ENCODE measurements at places on chromosomes 7 and 10.

DNA sequence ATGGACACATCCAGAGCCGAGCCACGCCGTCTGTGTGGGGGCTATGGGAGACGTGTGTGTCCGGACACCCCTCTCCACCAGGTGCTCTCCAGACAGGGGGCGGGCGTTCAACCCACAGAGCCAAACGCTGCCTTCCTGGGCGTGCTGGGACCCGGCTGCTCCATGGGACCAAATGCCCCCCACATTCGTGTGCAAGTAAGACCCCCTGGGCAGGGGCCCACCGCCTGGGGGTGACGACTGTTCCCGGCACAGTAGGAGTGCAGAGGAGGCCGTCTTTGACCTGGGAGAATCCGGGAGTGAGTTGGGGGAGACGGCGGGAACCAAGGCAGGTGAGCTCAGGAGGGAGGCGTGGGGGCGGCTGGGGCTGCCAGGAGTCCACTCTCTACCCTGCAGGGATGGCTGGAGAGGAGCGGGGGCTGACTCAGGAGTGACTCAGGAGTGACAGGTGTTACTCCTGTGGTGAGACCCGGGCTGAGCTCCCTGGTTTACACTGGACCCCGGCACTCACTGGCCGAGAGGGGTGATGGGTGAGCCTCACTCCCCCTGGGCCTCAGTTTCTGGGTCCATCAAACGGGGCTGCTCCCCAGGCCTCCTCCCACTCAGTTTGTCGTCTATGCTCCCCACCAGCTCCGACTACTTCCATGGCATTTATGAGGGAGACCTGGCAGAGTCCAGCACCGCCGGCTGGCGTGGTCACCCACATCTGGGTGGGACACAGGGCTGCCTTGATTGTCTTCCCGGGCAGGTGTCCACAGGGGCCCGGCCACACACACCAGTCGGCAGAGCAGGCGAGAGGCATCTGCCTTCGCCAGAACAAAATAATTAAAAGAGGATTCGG is 95.0 kb downstream of the MICALL2 start:
- DNase-seq = no peak

GRCh38 chr7:98211676-98212531 is 665 bp downstream of the BHLHA15 start:
- no peak for DNase-seq

GRCh38 chr10:75814014-75814413 is 382.6 kb downstream of the LRMDA start:
- no peak for DNase-seq

DNA sequence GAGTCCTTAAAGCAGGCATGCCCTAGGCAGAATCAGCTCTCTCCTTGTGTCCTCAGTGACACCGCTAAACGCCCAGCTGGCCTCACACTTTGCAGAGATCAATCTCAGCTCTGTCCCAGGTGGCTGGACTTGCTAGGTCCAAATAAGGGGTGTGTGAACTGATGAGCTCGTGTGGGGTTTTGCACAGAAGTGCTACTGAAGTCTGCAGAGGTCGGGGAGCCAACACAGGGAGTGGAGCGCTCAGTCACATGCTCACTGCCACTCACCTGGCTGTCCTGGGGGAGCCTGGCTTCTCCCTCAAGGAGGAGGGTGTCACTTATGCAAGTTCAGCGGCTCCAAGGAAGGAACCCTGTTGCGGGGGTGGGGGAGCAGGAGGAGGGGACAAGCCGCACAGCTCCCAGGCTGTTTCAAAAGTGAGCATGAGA is 2.0 kb downstream of the ELN start:
- DNase-seq = no peak

- DNase-seq = no peak
Observed at GRCh38 chr7:30463405-30464145, 15.0 kb downstream of the NOD1 start.

GRCh38 chr10:132834891-132835847 is 49.2 kb upstream of the NKX6-2 start:
- DNase-seq = no peak

GRCh38 chr7:19113855-19114550 is 3.4 kb downstream of the TWIST1 start:
- DNase-seq = no peak

DNA sequence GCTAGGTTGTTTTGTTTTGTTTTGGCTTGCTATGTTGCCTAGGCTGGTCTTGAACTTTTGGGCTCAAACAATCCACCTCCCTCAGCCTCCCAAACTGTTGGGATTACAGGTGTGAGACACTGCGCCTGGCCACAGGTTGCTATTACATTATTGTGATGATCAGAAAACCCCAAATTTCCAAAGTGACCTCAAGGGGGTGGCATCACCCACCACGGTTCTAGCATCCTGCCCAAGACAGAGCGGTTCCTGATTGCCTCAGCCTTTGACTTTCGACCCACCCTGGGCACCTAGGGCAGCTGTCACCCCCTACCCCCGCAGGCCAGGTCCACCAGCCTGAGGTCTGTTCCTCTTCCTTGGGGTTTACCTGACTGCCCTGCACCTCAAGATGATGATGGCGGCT is 28.4 kb downstream of the SBDS start:
- DNase-seq = no peak

GRCh38 chr7:157404845-157405481 is 68.2 kb downstream of the DNAJB6 start:
- no peak for DNase-seq

DNA sequence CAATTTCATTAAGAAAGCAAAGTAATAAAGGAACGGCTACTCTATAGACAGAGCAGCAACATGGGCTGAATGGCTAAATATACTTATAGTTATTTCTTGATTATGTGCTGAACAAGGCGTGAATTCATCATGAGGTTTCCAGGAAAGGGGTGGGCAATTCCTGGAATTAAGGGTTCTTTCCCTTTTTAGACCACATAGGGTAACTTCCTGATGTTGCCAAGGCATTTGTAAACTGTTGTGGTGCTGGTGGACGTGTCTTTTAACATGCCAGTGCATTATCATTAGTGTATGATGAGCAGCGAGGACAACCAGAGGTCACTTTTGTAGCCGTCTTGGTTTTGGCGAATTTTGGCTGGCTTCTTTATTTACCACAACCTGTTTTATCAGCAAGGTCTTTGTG is 28.5 kb upstream of the ZMYND11 start:
- DNase-seq = no peak

GRCh38 chr7:11077816-11078215 is 104.1 kb downstream of the PHF14 start:
- no peak for DNase-seq

DNA sequence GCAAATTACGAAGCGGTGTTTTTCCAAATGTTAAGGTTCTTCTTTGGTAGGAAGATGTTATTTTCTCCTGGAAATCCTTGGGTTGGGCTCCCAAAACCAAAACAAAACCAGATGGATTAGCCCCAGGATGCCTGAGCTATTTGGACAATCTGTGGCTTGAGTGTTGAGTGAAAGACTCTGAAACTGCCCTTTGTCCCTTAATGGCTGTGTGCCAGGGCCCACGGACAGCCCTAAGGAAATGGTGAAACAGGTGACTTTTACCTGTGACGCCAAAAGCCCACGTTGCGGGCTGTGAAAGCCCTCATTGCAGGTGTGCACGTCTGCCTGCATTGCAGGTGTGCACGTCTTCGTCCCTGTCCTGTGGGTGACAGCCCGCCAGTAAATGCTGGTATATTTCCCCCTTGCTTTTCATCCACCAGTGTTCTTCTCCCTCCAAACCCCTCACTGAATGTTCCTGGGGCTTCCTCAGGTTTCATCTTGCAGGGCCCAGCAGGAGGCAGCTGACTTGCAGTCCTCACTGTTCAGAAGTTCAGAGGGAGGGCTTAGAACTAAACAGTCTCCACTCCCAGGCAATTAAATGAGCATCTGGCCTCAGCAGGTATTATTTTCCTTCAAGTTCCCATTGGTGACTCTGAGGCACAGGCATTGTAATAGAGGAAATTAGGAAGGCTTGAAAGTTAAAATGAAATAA is 10.7 kb downstream of the PFKP start:
- DNase-seq = no peak

- no peak for DNase-seq
Observed at GRCh38 chr7:6589151-6589828, 531 bp upstream of the INTS15 start.

- no peak for DNase-seq
Observed at GRCh38 chr7:36970551-36971514, 246.5 kb upstream of the AOAH start.

DNA sequence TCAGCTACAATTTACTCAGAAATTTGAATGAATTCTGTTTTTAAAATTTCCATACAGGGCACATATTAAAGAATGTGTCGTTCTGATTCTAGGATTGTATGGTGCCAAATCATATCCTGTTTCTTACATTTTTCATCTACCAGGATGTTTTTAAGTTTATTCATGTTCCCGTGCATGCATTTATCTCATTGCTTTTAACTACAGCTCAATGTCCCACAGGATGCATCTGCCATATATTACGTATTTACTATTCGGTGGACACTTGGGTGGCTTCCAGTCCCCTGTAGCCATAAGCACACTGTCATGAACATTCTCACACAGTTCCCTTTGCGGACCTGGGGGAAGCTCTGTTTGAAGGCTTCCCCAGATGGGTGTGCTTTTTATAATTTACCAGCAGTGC is 122.3 kb downstream of the CCDC71L start:
- DNase-seq = no peak

DNA sequence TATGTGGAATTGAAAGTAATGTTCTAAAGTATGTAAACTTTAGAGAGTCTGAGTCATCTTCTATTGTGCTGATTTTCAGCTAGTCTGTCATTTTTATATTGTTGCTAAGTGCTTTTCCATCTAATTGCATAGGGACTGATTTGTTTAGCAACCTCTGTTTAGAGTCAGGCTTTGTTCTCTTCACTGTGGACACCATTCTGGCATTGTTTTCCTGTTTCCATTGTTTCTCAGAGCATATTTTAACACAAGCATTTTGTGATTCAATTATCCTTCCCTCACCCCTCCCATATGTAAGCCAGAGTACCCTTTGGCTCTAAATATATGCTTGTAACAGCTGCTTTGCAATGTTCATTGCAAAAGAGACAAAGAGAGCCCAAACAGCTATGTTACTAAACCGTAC is 748.4 kb upstream of the PHF14 start:
- DNase-seq = no peak

DNA sequence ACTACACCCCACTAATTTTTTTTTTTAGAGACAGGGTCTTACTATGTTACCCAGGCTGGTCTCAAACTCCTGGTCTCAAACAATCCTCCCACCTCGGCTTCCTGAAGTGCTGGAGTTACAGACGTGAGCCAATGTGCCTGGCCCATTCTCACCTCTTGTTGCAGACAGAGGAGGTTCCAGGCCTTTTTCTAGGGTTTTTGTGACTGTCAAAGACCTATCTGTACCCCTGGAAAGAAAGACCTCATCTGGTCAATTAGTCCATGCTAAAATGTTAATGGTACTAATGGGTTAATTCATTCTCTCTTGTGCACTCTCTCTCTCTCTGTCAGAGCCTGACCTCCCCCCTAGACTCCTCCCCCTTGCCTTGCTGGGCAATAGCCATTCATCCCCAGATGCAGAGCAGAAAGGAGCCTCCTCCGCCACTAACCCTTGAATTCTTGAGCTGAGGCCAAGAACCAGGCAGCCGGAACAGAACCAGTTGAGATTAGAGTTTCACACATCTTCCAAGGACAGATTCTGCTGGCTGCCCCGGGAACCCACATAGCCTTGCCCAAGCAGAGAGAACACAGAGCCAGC is 209.7 kb downstream of the SKIDA1 start:
- DNase-seq = no peak

DNA sequence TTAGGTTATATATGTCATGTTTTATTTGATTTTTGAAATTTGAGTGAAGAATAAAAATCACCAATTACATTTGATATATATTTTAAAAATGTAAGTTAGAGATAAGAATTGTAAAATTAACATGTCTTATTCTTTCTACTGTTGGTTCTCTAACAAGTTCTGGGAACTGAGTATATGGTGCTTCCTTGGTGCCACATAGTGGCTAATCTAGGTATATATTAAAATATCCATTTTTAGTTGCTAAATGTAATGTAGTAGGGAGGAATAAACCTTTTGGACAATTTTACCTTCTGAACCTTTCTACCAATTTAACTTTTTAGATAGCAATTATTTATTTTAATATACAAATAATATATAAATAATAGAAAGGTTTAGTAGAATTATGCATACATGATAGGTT is 17.5 kb downstream of the CFAP69 start:
- no peak for DNase-seq

DNA sequence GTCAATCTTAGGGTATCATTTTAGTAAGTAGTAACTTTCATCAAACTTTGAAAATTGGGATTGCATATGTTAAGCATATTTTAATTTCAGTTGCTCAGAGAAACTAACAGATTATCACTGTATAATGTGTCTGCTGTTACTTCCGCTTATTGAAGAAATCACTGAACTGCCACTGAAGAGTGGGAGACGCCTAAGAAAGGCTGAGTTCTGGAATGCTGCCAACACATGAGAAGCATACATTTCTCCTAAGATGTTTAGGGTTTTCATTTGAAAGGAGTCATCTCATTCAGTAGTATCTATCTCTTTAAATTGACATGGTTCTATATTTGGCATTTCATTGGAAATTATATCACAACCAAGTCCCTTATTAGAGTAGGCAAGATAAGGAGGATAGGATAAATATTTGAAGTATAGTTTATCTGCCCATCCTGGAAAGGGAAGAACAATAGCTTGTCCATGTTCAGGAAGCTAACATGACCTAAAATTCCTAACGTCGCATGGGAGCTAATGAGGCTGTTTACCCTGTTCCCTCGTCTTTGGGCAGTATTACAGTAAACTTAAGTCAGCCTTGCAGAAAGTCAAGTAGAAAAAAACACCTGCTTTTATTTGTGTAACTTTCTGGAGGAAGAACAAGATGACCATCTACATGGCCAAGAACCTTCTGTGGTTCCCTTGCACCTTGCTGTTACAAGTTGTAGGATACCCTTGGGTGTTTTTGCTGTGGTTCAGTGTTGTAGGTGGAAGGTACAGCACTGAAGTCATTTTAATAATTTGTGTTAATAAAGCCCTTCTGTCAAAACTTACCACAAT is 67.3 kb downstream of the NHLRC2 start:
- no peak for DNase-seq

GRCh38 chr10:111936143-111936542 is 247.4 kb downstream of the GPAM start:
- DNase-seq = no peak

- DNase-seq = no peak
Observed at GRCh38 chr10:10967029-10967428, 50.6 kb upstream of the CELF2 start.

GRCh38 chr10:64011912-64012714 is 490.9 kb downstream of the REEP3 start:
- DNase-seq = no peak

- DNase-seq = no peak
Observed at GRCh38 chr10:43437141-43437870, 395 bp downstream of the ZNF487 start.

- no peak for DNase-seq
Observed at GRCh38 chr10:56782503-56782902, 421.4 kb upstream of the ZWINT start.

DNA sequence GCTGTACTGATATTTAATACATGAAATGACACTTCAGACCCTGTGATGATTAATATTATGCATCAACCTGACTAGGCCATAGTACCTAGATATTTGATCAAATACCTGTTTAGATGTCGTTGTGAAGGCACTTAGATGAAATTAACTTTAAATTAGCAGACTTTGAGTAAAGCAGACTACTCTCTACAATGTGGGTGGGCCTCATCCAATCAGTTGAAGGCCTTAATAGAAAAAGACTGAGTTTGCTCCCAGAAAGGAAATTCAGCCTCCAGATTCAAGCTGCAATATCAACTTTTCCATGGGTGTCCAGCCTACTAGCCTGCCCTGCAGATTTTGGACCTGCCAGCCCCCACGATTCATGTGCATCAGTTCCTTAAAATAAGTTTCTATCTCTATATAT is 68.6 kb upstream of the TMEM168 start:
- no peak for DNase-seq
